Activated naive CD8-positive, alpha-beta T cell treated with anti-CD3 and anti-CD28 coated beads for 36 hours (primary cell): ENCODE measurements at places on chromosomes 2 and 18. TPM values are rescaled to one million over a fixed set of nuclear protein-coding genes. Genes with fewer than 3 reads are reported as not detected.

DNA sequence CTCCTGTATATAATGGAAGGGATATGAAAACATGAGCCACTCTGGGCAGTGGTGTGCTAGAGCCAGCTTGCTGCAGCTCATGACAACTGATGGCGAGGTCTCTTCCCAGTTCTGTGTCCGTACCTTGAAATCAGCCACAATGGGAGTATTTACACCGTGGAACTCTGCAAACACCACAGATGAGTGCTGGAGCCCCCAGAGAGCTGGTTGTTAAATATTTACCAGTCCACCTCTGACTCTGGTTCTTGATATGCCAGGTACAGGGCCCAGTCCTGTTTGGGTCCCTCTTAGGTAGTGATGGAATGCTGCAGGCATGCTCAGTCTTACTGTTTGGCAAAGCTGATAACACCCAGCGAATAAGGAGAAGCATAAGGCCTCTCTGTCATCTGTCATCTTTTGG, 116.1 kb upstream of the GLI2 start:
- H3K36me3 ChIP-seq: no peaks in the 10 kb centered on the region
- DNase-seq: no peak
- no peaks in the 10 kb centered on the region for H3K4me1 ChIP-seq
- no peak overlapping the region for H3K4me3 ChIP-seq

The TEKT4 gene
- not detected for total RNA-seq

The ZNF516 gene
- 6.5 TPM for total RNA-seq

The UGT1A3 gene
- total RNA-seq: not detected

The OSBPL6 gene
- 3.7 TPM for total RNA-seq

GRCh38 chr2:636641-637405, 40.4 kb downstream of the TMEM18 start:
- H3K4me1 ChIP-seq: peaks cover 2% of the 10 kb centered on the region
- H3K36me3 ChIP-seq: no peaks in the 10 kb centered on the region
- peak; percentile 30 for DNase-seq
- H3K27ac ChIP-seq: peak overlapping the region; percentile 43

- H3K27me3 ChIP-seq: no peaks in the 10 kb centered on the region
- no peak for DNase-seq
- H3K4me3 ChIP-seq: no peak overlapping the region
- no peak overlapping the region for H3K27ac ChIP-seq
Observed at GRCh38 chr2:164719996-164720941, 99.0 kb upstream of the GRB14 start.

The CDK15 gene
- total RNA-seq: not detected

The USP14 gene
- total RNA-seq: 121 TPM

DNA sequence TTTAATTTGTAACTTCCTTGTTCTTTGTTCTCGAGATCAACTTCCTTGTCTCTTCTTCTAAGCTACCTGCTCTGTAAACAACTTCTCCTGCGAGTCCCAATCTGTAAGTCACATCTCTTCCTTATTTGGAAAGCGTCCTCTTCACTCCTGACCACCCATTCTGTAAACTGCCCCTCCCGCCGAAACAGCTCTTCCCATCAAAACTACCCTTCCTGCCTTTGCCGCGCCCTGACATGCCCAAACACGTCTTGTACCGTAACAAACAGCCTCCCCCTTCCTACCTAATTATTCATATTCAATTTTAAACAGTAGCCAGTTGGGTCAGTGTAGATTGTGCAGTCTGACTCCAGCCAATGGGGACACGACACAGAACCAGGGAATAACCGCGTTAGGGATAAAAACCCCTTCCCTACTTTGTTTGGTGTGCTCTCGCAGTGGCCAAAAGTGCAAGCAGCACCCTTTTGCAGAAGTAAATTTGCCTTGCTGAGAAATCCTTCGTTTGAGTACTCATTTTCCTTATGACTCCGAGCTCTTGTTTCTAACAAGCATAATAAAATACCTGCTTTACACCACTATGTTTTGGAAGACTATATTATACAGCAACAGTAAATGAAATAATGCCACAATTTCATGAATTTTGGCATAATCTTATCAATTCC, 39.8 kb downstream of the PIAS2 start:
- H3K27me3 ChIP-seq: no peaks in the 10 kb centered on the region
- H3K36me3 ChIP-seq: peaks cover 85% of the 10 kb centered on the region
- no peak for DNase-seq
